ENCODE measurements at places on chromosomes 2 and 18.
A peak's percentile ranks its signal among the peaks of the same experiment; 100 is the strongest.

- DNase-seq, result no peak
Observed at GRCh38 chr18:51039138-51040112, 9.4 kb downstream of the SMAD4 start.

- peak; percentile 70 for DNase-seq
Observed at GRCh38 chr18:32177530-32177929, 12.3 kb upstream of the MEP1B start.

DNA sequence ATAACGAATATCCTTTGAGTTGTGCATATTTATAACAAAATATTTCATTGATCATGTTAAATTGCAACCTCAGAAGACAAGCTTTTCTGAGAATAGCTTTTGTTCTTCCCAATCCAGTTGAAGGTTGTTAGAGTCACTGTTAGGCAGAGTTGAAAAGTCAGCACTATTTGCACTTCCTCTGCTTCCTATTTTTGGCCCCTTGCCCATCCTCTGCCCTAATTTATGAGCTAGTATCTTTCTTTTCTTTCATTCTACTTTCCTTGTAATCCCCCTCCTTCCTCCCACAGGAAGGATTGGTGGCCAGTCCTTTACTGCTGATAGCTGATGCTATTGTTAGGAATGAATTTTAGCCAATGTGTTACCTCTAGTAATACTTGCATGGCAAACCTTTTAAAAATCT, 4.9 kb downstream of the RALB start:
- no peak for DNase-seq

- DNase-seq, result no peak
Observed at GRCh38 chr2:160372585-160372984, 121.0 kb downstream of the RBMS1 start.

- DNase-seq, result peak; percentile 71
Observed at GRCh38 chr2:13193900-13194299, 477.2 kb downstream of the TRIB2 start.

DNA sequence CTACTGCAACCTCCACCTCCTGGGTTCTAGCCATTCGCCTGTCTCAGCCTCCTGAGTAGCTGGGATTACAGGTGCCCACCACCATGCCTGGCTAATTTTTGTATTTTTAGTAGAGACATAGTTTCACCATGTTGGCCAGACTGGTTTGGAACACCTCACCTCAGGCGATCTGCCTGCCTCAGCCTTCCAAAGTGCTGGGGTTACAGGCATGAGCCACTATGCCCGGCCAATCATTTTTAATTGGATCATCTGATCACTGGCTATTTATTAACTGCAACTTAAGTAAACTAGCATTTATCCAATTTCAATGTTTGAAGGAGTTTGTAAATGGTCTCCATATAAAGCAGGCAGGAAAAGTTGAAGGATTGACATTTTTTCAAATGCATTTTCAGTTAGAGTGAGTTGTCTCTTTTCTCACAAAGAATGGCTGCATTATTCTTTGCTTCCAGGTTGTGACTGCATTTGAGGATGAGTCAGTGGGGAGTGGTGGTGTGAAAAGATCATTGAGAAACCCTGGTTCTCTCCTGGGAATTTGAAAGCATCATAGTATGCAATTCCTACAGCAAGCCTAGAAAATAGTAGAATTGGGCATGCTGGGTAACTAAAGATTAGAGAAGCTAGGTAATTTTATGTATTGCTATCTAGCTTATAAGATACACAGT, 431.1 kb upstream of the ZEB2 start:
- no peak for DNase-seq

GRCh38 chr2:98608962-98609604, 694 bp downstream of the UNC50 start:
- no peak for DNase-seq

- DNase-seq, result no peak
Observed at GRCh38 chr2:72137498-72138010, 10.1 kb downstream of the CYP26B1 start.

- no peak for DNase-seq
Observed at GRCh38 chr2:20135631-20136050, 84.2 kb upstream of the LAPTM4A start.
